Foreskin keratinocyte (primary cell): ENCODE measurements at places on chromosomes 6 and 20. TPM values are rescaled to one million over a fixed set of nuclear protein-coding genes. Genes with fewer than 3 reads are reported as not detected.

AGPAT4 gene
- total RNA-seq, result 3.9 and 5.8 TPM in 2 replicates

SOBP gene
- total RNA-seq, result not detected in 2 replicates

RUNX2 gene
- 3.6 and 4.2 TPM in 2 replicates for total RNA-seq

SLC17A1 gene
- not detected in 2 replicates for total RNA-seq

MACROD2 gene
- total RNA-seq, result 0.67 and 0.68 TPM in 2 replicates

RALY gene
- 141 and 163 TPM in 2 replicates for total RNA-seq

ANGPT4 gene
- not detected in 2 replicates for total RNA-seq

TP53TG5 gene
- not detected in 2 replicates for total RNA-seq
